ENCODE measurements at places on chromosomes 1 and 21. TPM values are rescaled to one million over a fixed set of nuclear protein-coding genes. Genes with fewer than 3 reads are reported as not detected.

DNA sequence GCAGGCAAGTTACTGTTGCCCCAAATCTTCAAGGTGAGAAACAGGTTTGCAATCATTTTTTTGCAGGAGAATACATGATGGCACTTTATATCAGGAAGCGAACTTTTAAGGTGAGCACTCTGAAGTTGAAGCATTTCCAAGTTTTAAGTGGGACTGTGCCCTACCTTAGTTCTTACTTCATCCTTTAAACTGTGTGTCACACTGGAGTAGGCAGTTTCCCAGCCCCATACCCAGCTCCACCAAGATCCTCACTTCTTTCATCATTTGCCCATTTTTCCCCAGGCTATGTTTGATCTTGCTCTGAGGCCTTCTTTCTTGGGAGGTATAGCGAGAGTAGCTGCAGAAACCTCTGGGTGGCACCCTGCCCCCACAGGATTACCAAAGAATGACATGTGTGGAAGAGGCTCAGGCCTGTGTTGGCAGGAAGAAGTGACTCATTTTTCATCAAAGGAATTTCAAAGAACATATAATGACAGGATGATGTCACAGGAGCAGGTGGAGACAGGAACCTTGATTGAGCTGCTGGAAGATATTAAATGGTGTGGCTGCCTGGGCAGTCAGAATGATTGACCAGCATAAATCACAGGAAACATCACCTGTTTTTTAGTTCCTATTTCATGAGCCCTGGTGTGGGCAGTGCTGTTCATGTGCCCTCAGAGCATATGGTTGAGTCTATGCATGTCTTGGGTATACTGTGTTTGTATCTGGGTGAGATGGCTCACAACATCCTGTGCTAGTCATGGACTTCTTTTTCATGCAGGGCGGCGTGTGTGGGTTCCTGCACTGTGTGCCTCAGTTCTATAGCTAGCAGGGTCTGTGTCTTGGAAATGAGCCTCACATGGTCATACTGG lies 20.8 kb upstream of the MACF1 start:
- DNase-seq, result no peak

DNA sequence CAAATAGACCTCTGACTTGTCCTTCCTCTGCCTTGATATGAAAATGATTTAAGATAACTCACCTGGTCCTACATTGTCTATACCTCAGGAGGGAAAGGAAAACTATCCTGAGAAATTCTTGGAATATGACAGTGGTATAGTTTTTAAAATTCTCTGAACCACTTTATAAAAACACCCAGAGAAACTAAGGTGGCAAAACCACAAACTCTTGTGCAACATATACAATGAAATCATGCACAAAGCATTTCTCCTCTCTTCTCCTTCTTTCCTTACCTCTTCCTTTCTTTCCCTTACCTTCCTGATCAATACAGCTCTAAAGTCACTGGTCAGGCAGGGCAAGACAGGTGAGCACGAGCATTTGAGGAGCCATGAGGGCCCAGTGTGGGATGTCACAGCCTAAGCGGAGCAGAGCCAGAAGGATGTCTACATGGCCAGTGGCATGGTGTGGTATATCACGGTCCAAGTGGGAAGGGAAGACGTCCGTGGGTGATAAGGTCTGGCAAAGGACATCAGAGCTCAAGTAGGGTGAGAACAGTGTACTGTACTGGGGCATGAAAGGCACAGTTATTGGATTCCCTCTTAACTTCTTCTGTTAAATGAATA lies 543.3 kb downstream of the DPYD start:
- DNase-seq, result no peak

DNA sequence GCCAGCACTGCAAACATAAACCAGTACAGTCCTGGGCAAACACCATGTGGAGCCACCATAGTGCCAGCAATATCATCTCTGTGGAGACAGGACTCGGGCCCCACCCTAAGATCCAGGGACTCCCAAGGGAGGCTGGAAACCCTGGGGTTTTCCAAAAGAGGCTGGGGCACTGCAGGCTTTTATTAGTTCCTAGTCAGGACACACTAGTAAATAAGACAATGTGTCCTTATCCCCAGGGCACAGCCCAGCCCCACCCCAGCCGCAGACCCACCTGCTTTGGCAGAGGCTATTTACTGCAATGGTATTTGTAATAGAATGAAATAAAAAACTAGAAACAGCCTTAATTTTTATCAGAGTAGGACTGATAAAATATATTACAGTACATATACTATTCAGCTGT lies 486 bp upstream of the GJB3 start:
- DNase-seq, result no peak

DNA sequence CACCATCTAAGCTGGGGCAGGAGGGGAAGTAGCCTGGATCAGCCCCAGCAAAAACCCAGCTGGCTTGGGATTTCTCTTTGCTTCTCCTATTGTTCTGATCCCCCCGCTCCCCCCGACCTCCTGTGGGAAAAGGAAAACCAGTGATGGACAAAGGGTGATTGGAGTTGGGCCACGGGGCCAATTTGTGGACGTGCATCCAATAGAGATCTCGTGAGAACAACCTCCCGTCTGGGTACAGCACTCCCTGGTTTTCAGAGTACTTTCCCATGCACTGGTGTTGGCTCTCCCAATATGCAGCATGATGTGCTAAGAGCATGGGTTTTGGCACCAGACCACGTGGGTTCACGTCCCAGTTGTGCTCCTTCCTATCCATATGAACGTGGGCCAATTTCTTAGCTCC lies 9.0 kb downstream of the BLACAT1 start:
- DNase-seq, result no peak

DNA sequence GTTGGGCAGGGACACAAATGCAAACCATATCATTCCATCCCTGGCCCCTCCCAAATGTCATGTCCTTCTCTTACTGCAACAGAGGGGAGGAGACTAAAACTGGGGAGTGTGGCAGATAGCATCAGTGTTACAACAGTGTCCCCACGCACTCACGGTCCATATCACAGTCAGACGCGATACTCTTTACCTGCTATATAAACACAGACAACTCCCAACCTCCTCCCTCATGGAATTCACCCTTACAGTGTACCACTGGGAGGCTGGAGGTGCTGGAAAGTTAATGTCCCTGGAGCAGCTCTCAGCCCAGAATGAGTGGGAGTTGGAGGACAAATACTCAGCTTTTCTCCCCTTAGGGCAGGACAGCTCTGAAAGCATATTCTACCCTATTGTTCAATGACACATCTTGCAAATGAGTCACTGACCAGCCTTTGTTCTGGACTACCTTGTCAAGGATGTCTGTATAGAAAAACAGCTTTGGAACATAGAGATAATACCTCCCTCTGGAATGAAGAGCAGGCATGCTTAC lies 445.9 kb downstream of the SETD4 start:
- DNase-seq, result no peak

GRCh38 chr1:45608175-45609156 lies 15.4 kb downstream of the CCDC17 start:
- no peak for DNase-seq

DNA sequence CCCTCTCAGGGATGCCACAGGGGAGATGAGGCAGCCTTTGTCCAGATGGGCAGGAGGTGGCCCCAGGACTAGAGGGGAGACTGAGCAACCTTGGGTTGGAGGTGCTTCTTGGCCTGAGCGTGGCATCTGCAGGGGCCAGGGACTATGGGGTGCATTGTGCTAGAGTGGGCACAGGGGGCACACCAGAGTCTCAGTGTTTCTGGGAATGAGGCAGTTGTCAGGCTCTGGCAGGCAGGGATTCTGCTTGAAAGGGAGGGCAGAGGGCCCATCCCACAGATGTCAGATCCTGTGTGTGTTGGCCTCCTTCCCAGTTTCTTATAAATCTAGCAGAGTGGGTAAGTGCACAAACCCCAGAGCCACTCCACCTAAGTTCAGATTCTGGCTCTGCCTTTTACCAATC lies 13.7 kb downstream of the LGR6 start:
- peak; percentile 29 for DNase-seq

- peak; percentile 26 for DNase-seq
Measured at GRCh38 chr1:109807822-109808680, 44.3 kb upstream of the EPS8L3 start.

GRCh38 chr1:209207126-209207700 lies 376.3 kb upstream of the CAMK1G start:
- peak; percentile 43 for DNase-seq

DNA sequence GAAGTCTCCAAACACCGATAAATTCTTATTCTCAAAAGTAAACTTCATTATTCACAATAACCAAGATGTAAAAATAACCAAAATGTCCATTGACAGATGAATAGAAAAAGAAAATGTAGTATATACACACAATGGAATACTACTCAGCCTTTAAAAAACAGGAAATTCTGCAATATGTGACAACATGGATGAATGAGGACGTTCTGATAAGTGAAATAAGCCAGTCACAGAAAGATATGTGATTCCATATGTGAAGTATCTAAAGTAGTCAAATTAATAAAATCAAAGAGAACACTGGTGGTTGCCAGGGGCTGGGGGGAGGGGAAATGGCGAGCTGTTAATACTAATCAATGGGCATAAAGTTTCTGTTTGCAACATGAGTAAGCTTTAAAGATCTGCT lies 36.0 kb downstream of the LRRC8C start:
- DNase-seq, result no peak

DNA sequence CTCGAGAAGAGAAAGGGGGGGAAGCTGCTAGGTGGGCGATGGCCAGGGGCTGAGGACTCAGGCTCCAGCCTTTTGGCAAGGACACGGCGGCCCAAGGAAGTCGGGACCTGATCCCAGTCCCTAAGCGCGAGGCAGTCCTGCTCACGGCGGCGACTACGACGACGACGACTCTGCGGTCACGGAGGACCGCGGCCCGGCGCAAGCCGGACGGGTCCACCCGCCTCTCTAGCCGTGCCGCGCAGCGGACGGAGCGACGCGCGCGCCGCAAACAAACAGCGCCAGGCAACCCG lies 401 bp downstream of the WNT9A start:
- no peak for DNase-seq

DNA sequence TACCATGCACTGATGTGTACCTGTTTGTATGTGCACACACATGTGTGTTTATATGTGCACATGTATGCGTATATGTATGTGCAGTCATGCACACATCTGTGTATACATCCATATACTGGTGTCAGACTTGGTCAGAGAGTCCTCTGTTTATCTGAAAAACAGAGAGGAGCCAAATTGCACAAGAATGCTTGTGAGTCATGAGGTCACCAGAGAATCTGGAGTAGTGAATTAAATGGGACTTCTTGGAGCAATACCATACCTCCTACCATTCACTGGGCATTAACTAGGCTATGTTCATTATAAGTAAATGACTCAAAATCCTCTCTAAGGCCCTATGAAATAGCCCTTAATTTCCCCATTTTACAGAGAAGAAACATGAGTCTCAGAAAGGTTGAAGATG lies 272.1 kb upstream of the C1orf87 start:
- DNase-seq, result no peak

GRCh38 chr1:19438516-19439195 lies 46.7 kb downstream of the CAPZB start:
- DNase-seq, result no peak

DNA sequence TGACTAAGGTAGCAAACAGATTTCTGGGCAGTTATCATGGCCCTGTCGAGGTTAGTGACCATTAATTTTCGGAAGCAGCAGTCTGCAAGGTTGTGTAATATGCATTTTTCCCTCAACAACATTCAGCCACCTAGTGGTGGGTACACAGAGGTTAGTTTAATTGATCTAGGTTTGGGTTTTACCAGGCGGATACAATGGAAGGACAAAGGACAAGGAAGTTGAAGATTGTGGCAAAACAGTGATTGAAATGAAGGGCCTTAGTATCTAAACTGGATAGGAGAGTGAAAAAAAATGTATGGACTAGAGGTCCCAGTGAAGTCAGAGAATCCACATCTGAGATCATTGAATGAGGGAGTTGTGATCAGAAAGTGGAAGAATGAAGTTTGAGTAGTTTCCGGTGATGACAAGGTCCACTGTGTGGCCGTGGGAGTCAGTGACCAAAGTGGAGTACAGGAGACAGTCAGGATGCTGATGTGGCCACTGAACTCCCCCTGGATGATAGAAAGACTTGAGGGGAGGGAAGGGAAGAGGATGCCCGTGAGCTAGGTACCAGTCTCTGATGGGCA lies 2.8 kb downstream of the ARMH1 start:
- no peak for DNase-seq

DNA sequence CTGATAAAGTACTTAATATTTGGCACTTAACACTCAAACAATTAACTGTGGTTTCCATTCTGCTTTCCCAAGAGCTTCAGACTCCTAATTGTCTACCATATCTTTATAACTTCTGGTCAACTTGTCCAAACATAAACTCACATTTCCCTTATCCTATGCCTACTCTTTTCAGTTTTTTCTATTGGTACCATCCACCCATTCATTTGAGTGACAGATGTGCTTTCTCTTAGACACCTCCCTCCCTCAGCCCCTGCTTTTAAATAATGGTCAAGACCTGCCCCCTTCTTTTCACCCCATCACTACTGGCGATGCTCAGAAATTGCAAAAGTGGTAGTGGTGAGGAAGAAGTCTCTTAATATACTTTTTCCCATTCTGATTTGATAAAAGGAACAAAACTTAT lies 5.5 kb downstream of the SLC16A4 start:
- no peak for DNase-seq

- DNase-seq, result no peak
Measured at GRCh38 chr21:27647921-27648320, 681.0 kb upstream of the ADAMTS5 start.

GRCh38 chr21:17796037-17796403 lies 23.1 kb downstream of the C21orf91 start:
- no peak for DNase-seq

Gene RHD
- not detected for total RNA-seq

Gene ZRANB2
- 58.2 TPM for total RNA-seq

Gene KLHDC9
- total RNA-seq, result 3.4 TPM

Gene OVAAL
- total RNA-seq, result 0.69 TPM

Gene IGSF21
- total RNA-seq, result 1.7 TPM

Gene ARF1
- 378 TPM for total RNA-seq

Gene PLA2G4A
- total RNA-seq, result 6.7 TPM

Gene CRABP2
- total RNA-seq, result 0.71 TPM

Gene RGS8
- total RNA-seq, result not detected

Data from right cardiac atrium (tissue), 5 donors.